ENCODE measurements at places on chromosomes 6 and 20.

DNA sequence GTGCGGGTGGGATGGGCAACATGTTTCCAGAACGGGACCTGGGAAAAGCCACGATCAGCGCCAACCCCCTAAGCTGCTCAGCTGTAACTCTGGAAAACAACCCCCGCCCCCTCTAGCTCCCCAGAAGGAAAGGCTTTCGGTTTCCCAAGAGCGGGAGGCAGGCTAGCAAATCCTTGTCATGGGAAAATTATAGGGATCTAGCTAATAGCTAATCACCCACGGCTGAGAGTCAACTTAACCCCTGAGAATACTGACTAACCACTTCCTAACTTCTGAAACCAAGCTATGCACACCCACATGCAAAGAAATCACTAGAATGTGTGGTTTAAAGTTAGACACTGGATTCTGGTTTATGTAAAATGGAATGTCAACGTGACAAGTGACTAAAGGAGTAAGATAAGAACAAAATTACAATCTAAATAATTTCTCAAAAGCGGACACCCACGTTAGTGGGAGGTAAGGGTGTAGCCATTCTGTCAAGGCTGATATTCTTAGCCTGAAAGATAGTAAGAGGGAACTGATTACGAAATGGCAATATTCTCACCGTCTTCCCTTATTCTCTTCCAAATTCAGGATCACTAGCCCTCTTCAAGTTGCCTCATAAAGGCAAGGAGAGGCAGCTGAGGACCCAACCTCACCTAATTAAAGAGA is 20.1 kb downstream of the JAG1 start:
- no peak for DNase-seq

DNA sequence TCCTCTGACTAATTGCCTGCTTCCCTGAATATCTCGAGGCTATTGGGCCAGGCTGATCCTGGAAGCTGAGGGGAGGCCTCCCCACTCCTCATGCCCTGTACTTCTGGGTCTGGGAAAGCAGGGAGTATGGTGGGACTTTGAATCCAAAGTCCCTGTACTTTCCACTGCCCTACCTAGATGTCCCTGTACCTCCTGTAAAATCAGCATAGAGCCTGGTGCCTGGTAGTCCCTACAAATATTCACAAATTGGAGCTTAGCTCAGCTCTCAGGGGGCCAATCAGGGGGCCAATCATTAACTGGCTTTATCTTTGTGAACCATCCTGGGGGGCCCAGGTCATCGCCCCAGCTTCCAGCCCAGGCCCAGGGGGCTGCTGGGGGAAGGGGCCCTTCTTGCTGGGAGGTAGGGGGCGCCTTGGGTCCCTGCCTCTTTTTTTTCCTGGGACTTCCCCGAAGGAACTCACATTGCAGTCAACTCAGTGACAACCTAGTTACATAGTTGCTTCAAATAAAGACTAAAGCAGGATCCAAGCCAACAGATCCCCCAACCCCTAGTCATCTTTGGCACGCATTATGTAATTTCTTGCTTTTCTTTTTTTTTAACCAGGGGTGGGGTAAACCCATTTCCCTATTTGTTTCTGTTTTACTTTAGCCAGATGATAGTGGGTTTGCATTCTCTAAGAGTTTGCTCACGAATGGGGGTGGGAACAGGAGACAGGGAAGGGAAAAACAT is 6.9 kb upstream of the VEGFA start:
- DNase-seq, result no peak

DNA sequence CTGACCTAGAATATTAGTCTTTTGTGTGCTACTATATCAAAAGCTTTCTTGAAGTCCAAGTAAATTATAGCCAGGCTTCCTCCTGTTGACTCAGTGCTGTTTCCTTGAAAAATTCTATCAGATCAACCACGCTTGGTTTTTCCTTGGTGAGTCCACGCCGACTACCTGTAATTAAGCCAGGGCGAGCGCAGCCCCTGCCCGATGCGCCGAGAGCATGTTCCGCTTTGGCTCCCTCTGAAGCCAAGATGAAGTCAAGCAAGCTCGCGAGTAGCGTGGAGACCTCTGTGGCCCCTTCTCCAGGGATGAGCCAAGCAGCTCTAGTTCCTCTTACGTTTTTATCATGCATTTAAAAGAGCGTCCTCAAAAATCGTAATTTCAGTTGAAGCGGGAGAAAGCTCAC is 641.2 kb downstream of the CDH26 start:
- DNase-seq, result no peak

DNA sequence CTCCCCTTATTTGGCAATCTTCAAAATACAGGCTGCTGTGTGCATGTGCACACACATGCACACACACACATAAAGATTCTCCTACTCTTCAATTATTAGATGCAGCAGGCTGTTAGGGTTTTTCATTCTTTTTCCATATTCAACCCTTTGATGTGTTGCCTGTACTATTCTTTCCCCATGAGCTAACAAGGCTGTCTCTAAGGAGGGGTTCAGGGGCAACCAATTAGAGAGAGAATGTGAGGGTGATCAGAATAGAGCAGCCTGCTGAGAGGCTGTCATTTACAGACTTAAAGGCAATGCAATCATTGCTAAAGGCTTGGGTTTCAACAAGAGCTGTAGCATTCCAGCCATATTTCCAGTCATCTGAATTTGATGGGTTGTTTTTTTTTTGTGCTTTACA is 467.4 kb upstream of the ID4 start:
- no peak for DNase-seq

DNA sequence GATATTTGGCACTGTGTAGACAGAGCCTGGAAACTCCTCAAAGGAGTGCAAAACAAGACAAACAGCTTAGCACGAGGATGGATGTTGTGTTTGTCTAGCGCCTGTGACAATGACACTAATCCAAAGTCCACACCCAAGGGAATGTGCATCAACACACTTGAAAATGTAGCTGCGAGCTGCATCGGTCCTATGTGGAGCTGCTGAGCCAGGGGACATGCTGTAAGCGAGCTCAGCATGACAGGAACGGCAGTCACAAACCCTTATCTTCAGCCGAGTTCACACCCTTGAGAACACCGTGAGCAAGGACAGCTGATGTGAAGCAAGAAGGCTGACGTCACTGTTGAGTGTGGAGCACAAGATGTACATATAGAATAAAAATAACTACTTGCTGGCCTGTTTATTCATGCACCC is 684.3 kb downstream of the QKI start:
- no peak for DNase-seq

GRCh38 chr6:44545224-44545623 is 157.7 kb downstream of the CDC5L start:
- DNase-seq, result no peak

GRCh38 chr6:140636908-140637402 is 1262.5 kb upstream of the CITED2 start:
- DNase-seq, result no peak
